Left ventricle myocardium inferior (tissue), 1 donor: ENCODE measurements at places on chromosomes 5 and 9.

- no peak for DNase-seq
Observed at GRCh38 chr5:64125521-64125920, 40.1 kb upstream of the RNF180 start.

DNA sequence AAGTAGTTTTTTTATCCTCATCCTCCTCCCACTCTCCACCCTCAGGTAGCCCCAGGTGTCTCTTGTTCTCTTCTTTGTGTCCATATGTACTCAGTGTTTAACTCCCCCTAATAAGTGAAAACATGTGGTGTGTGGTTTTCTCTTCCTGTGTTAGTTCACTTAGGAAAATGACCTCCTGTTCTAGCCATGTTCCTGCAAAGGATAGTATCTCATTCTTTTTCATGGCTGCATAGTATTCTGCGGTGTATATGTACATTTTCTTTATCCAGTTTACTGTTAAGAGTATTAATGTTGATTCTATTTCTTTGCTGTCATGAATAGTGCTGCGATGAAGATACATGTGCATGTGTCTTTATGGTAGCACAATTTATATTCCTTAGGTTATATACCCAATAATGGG lies 68.4 kb upstream of the RANBP3L start:
- no peak for DNase-seq

GRCh38 chr5:127870914-127871313 lies 167.7 kb downstream of the CCDC192 start:
- DNase-seq, result peak; percentile 77

DNA sequence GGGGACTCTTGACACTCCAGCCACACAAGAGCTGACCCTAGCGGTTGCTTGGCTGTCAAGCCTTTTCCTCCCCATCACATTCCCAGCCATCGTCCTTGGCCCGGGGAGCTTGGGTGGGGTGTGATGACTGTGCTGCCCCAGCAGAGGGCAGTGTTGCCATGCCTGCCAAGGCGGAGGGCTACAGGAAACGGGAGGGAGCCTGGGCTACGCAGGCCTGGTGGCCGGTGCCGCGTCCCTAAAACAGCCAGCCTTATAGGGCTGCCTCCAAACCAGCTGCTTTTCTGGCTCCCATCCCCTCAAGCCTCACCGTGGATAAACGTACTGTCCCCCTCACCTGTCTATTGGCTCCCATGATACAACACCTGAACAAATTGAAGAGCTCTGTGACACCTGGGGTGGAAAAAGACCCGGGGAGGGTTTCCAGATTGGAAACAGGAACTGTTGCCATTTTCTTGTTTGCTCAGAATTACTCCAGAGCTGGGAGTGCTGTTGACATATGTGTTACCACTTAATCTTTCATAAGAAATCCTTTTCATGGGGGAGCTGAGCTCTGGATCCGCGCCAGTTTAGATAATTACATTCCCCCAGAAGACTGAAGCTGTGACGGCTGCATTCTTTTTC lies 72.8 kb upstream of the ASTN2 start:
- DNase-seq, result peak; percentile 43
